CD4-positive, alpha-beta T cell treated with Interferon alpha-2 for 1 hour (primary cell): ENCODE measurements at places on chromosomes 12 and 14.

GRCh38 chr12:96007729-96008128, 11.6 kb upstream of the HAL start:
- DNase-seq: no peak

DNA sequence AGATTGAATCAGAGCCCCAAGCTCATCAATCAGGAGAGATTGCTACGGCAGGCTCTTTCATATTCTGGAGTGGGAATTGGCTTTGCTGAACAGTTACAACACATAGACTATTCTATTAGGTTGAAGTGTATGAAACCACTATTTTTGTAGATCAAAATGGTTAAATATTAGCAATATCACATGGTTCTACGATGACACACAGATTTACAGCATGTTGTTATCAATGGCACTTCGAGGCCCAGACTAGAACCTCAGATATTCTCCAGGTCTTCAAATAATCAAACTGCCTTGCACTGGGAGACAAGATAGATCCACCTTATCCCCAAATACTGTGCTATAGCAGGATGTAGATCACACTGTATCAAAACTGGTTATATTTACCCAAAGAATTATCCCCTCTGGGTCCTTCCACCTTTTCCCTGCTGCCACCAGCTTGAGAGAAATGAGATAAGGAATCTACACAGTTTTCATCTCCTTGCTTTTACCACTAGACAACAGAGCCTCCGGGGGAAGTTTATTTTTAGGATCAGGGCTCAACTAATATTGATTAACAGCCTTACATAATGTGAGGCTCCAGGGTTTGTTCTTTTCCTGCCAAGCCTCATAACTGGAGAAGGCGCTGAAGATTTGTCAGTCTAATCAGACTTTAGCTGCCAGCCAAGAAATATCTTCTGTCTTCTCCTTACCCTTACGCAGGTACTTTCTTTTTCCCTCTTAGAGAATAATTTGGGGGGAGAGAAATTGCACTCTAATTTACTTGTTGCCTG, 507.1 kb downstream of the DIO2 start:
- DNase-seq: no peak

DNA sequence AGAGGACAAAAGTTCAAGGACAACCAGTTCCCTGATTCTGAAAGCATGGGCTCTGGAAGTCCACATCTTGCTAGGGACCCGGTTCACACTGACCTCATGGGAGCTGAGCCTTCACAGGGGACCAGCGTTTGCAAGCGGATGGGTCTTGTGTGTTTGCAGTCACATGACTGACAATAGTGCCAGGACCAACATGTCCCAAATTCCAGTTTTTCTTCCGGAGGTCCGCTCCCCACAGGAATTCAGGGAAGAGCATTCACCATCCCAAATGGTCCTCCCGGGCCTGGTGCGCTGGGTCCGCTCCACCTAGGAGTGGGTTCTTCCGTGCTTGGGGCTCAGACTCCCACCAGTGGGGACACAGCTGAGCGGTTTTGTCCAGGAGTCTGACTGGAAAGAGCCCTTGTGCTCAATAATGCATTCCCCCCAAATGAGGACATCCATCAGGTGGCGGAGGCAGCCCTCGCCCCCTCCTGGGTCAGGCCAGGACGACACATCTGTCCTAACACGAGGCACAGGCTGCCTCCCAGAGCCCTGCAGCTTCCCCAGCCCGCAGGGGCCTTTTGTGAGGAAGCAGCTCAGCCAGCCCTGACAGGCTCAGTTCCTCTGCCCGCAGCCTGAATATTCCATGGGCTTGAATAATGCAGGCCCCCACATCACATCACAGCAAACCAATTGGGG, 91.8 kb upstream of the BCL11B start:
- DNase-seq: no peak

GRCh38 chr12:76255281-76255680, 92.9 kb downstream of the BBS10 start:
- DNase-seq: no peak

DNA sequence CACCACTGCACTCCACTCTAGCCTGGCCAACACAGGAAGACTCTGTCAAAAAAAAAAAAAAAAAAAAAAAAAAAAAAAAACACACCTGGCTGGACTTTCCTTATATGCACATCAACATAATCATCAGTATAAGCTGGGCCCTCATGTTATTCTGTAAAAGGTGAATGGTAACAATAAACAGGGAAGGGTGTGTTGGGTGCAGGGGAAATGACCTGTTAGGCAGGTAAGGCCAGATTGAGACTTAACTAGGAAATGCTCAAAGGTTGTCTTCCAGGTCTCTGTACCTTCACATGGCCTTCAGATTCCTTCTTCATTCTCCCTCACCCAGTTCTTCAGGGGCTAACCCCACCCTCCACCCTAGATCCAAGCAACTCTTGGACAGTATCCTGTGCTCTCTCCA, 47.5 kb downstream of the ESR2 start:
- no peak for DNase-seq

GRCh38 chr14:98909251-98909944, 362.6 kb downstream of the BCL11B start:
- DNase-seq: no peak

DNA sequence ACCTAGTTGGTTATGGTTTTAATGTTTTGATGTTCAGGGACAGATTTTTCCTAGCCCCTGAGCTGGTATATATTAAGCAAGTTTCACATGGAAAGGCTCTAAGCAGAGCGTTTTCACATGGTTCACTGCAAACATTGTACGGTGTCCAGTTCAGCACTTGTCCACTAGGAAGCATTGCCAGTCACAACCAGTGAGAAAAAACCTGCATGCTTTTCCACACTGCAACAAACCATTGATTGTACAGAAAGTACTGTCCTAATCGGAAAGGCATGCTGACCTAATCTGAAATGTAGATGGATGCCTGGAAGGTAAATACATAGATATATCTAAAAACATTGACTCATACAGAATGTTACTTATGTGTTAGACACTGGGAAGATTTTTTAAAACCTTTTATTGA, 25.0 kb upstream of the NPAS3 start:
- no peak for DNase-seq

- DNase-seq: no peak
Observed at GRCh38 chr14:100142073-100143040, 17.1 kb downstream of the DEGS2 start.

DNA sequence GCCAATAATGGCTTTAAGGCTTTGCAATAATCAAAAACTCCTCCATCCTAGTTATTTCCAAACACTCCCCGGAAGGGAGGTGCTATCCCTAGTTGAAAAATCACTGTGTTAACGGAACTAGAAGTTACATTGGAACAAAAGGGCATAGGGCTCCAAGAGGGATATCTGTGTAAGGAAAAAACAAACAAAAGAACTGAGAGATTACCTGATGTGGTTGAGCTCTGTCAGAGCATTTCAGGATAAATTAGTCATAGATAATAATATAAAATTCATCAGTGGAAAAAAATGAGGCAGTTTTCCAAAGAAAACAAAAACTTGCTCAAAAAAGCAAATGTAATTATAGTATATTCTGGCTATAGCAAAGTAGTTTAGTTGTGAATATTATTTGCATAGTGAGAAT, 27.4 kb upstream of the PAPLN start:
- no peak for DNase-seq

GRCh38 chr12:48118284-48118871, 786 bp upstream of the PFKM start:
- DNase-seq: no peak

- no peak for DNase-seq
Observed at GRCh38 chr14:66129224-66129623, 356.9 kb upstream of the CCDC196 start.

DNA sequence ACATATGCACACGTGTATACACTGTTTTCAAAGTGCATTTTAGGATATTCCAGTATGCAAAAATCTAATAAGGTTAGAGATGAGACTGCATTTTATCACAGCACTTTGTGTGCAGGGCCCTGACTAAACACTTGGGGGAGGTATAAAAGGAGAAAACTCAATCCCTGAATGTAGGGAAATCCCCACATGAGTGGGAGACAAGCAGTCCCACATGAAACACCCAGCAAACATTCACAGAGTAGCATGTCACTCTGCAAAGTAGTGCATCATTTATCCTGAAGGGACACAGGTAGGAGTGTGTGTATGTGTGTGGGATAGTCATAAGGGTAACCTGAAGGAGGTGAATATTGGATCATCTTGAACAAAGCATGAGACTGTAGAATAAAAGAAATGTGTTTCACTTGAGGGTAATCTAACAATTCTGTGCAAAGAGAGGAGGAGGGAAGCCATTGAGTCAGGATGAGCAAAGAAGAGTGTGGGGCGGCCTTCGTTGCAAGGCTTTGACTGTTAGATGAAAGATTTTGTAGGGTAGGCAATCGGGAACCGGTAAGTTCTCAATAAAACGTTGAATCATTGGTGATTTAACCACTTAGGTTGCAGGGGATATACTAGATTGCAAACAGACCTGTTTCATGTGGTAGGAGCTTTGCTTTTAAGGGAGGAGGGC, 2.9 kb downstream of the PRPF40B start:
- no peak for DNase-seq

DNA sequence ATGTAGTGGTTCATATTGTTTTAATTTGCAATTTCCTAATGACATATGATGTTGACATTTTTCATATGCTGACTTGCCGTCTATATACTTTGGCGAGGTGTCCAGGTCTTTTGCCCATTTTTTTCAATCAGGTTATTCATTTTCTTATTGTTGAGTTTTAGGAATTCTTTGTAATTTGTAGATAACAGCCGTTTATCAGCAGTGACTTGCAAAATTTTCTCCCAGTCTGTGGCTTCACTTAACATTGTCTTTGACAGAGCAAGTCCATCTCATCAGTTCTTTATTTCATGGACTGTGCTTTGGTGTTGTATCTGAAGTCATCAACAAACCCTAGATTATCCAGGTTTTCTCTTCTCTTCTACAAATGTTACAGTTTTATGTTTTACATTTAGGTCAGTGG, 12.6 kb upstream of the KLHDC2 start:
- DNase-seq: no peak

DNA sequence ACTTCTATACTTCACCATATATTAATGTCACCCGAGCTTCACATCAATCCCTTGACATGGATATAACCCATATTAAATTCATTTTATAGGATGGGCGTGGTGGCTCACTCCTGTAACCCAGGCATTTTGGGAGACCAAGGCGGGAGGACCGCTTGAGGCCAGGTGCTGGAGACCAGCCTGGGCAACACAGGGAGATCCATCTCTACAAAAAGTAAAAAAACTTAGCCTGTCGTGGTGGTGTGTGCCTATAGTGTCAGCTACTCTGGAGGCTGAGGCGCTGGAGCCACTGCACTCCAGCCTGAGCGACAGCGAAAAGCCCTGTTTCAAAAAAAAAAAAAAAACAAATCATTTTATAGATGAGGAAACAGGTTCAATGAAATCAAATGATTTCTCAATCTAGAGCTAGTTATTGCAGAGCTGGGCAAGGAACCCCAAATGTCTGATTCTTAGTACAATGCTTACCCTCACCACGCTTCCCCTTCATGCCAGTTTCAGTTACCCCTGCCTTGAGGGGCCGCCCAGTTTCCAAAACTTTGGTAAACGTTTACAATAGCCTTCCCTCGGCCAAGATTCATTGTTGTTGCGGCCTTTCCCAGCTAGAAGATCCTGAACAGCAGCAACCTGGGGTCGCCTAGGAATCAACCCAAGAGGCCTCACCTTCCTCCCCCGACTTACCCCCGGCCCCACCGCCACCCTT, 751 bp downstream of the PSMB5 start:
- DNase-seq: no peak

GRCh38 chr14:61380984-61381383, 59.6 kb downstream of the PRKCH start:
- DNase-seq: peak; percentile 44

DNA sequence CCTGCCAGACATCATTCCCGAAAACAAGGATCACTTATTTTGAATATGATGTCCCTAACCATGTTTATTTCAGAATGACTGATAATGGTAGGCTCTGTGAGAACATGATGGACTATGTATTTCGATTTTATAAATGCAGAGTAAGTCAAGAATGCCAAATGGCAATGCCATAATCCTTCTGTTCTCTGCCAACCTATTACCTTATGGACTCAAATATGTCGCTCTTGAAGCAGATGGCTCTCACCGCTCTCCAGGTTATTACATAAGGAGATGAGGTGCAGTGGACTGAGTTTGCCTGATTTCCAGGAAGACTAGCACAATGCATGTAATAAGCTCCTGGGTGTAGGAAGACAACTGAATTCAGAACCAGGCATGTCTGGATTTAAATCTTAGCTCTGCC, 227.2 kb downstream of the BTG1 start:
- DNase-seq: no peak

GRCh38 chr14:78535041-78535440, 364.9 kb downstream of the NRXN3 start:
- no peak for DNase-seq

DNA sequence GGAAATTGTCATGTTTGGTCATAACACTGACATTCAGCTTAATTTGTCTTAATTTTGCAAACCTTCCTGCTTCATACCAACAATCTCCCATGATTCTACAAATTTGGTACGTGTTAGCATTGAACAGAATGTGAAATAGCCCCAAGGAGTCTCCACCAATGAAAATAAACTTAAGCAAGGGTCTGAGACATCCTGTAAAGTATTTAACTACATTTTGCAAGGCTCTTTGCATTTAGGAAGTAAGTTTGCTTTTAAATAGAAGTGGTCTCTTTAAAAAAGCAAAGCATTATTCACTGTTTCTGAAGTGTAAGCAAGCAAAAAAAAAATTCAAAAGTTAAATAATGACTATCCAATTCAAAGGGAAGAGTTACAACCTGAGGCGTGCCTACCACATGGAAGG, 79.9 kb downstream of the WASHC3 start:
- DNase-seq: no peak

GRCh38 chr12:57845478-57846284, 848 bp downstream of the CTDSP2 start:
- peak; percentile 36 for DNase-seq

- no peak for DNase-seq
Observed at GRCh38 chr14:105871590-105871989, 345.2 kb downstream of the TMEM121 start.

GRCh38 chr14:20415782-20416206, 2.5 kb upstream of the TEP1 start:
- DNase-seq: peak; percentile 72

- no peak for DNase-seq
Observed at GRCh38 chr12:121003650-121004049, 12.6 kb downstream of the C12orf43 start.

DNA sequence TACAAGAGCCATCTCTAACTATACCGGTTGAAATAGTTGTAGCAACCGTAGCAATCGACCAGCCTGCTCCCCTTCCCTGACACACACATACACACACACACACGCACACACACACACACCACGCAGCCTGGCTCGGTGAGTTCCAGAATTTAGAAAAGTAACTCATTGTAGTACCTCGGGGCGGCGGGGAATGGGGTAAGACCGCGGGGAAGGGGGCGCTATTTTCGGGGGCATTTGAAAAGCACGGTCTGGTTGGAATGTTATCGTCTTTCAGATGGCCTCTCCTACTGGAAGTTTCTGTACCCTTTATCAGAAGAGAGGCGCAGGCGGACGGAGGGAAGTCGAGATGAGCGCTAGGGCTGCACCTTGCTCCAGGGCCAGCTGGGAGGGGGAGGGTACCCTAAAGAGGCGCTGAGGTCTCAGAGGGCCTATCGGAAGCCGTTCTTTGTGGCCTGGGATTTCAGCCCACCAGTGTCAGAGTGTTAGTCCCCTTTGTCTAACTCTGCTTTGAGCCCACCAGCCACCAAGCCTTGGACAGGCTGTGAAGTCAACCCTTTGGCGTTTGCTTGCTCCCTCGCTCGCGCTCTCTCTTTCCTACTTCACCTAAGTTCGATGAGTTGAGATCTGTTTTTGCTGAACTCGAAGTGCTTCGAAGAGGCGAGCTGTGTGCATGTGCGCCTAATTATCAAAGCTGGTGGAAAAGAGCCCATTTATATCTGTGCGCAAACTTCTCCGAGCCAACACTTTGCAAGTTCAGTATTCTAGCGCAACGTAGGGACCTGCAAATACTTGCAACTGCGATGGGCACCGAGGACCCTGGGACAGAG, 837 bp downstream of the COL2A1 start:
- DNase-seq: no peak
